ENCODE measurements at places on chromosomes 1 and 21.

- DNase-seq, result no peak
These were observed 4.0 kb downstream of the TFF3 start for GRCh38 chr21:42311160-42311559.

- DNase-seq, result no peak
These were observed 32.1 kb downstream of the LAMC2 start for GRCh38 chr1:183218027-183218618.

DNA sequence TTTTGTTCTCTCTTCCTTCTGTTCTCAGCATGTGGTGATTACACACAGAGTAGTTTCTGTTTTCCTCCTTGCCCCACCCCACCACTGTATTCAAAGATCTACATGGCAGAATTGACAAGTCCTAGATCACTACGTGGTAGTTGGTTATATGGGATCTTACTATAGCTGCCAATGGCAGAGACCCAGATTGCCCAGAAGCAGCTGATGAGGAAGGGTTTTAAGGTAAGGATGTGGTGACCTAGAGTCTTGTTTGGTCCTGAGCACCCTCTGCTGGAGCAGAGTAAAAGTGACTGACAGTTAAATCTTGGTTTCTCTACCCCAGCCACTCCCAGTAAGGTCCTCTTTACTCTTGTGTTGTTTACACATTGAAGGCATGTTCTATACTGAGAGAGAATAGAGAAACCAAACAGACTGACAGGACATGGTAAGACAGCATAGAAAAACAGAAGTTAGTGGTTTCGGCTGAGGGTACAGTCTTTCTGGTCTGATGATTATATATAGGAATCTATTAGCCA lies 22.8 kb upstream of the STRIP1 start:
- DNase-seq, result no peak

- DNase-seq, result no peak
These were observed 36.5 kb downstream of the NKAIN1 start for GRCh38 chr1:31203215-31203614.

DNA sequence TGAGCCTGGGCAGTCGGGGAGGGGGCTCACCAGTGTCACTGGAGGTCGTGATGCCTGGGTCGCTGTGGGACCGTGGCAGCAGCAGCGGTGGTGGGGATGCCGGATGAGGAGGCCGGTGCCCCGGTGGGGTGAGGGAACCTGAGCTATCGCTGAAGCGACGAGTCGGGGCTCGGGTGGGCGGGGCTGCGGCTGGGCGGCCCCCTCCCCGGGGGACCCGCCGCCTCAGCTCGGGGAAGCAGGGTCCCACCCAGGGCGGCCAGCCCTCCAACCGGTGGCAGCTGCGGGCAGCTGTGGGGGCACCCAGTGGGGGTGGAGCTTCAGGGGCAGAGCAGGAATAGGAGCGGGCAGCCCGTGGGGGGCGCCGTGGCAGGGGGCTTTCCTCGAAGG lies 5.0 kb downstream of the ENTREP3 start:
- no peak for DNase-seq

- no peak for DNase-seq
These were observed 24.7 kb downstream of the CLIC4 start for GRCh38 chr1:24769656-24770651.

GRCh38 chr1:178262120-178262500 lies 168.2 kb downstream of the RASAL2 start:
- no peak for DNase-seq

DNA sequence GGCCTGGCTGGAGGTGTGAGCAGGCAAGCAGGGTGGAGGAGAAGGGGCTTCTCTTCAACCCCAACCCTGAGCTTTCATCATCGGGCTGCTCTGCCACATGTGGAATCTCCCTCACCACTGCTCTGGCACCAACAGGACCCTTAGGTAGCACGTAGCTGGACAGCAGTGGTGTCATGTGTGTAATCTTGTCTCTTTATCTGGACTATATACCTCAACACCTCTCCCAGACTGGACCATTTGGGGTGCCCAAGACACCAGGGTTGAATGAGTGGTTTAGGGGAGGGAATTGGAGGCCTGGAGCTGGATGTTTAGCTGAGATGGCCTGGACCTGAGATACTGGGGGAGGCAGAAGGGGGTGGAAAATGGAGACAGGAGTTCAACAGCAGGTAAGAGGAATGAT lies 63.0 kb downstream of the UBE2T start:
- no peak for DNase-seq

DNA sequence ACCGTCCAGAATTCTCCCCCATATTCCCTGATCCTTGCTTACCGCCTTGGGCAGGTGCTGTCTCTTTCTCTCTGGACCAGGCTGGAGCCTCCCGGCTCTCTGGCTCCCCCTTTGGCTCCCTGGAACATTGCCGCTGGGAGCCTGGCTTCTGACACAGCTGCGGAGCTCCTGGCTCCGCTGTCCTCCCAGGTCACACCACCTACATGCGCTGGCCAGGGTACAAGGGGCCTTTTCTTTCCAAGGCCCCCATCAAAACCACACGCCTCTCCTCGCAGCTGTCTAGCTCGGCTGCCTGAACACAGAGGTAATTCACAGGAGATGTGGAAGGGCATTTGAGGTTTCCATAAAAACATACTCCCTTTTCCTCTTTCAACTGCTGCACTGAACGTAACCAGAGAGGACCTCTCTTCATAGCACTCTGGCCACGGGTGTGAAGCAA lies 7.5 kb upstream of the ZNF648 start:
- no peak for DNase-seq

- DNase-seq, result no peak
These were observed 21.3 kb upstream of the CTPS1 start for GRCh38 chr1:40958210-40958609.

- no peak for DNase-seq
These were observed 9.9 kb downstream of the CD160 start for GRCh38 chr1:145729196-145729595.

GRCh38 chr1:182428043-182428442 lies 21.9 kb upstream of the RGSL1 start:
- DNase-seq, result no peak

DNA sequence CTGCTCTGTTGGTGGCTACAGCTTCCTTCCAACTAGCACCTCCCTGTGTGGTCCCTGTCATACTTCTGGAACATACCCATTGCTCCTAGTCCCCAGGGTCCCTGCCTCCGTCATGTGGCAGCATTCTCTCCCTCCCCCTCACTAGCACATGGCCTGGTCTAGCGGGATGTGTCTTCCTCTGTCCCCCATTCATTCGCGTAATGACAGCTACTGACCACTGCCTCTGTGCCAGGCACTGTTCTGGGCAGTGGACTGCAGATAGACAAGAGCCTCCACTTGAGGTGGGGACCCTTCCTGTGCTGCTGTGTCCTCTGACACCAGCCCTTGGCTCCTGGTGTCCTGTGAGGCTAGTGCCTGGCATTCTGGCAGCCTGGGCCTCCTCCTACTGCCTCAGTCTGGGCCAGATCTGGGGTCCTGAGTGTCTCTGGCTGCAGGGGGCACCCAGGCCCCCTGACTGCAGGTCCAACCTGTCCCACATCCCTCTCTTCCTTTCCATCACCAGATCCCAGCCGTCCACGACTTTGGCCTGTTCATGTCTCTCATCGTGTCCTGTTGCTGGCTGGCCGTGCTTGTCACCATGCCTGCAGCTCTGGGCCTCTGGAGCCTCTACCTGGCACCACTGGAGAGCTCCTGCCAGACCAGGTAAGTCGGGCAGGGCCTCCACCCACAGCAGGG lies 38.1 kb downstream of the DISP3 start:
- DNase-seq, result no peak

DNA sequence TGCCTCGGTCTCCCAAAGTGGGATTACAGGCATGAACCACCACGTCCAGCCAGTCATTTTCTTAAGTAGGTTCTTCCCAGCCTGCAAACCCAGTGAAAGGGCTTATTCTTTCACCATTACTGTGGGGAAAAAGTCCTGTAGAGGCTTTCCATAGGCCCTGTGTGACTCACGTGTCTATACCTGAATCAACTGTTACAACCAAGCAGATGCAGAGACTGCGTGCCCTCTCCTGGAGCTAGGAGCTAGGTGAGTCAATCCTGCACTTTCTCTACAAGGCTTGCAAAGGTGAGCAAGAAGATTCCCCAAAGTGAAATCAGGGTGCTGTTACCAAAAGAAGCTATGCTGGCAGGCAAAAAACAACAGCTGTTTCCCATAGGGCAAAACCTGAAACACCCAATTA lies 13.8 kb upstream of the MPZL1 start:
- no peak for DNase-seq

- no peak for DNase-seq
These were observed 25.2 kb downstream of the NKAIN1 start for GRCh38 chr1:31214316-31215064.

GRCh38 chr1:38452246-38452645 lies 405.7 kb upstream of the POU3F1 start:
- no peak for DNase-seq

- no peak for DNase-seq
These were observed 170.9 kb downstream of the ZBTB18 start for GRCh38 chr1:244221991-244222390.

GRCh38 chr1:163076981-163077761 lies 8.0 kb downstream of the RGS4 start:
- no peak for DNase-seq

- peak; percentile 38 for DNase-seq
These were observed 23.3 kb downstream of the CNIH4 start for GRCh38 chr1:224380003-224380402.

DNA sequence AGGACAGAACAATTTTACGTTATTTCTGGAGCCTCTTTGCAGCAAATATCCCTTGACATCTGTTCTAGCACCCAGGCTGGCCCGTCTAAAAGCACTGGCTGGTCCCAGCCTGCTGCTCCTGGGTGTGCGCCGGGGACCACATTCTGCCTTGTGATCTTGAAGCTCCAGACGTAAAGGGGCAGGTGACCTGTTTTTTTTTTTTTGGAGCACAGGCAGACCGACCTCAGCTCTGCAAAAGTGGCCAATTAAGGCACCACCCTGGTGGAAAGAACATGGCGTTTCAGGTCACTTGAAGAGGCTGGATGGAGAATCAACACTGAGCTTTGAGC lies 13.8 kb upstream of the CAMTA1 start:
- no peak for DNase-seq

- no peak for DNase-seq
These were observed 119.8 kb downstream of the OSBPL9 start for GRCh38 chr1:51736702-51737101.

DNA sequence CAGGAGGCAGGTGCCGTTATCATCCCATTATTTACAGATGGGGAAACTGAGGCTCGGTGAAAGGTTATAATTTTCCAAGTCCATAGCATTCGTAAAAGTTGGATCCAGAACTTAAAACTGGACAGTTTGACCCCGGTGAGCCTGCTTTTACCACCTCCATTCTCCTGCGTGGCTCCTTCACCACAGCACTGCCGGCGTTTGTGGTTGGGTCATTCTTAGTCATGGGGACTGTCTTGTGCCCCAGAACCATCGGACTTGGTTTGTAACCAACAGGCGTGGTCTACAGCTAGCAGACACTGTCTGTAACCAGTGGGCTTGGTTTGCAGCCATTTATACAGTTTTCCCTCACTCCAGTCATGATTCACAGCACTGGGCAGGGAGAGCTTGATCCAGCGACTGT lies 511.3 kb downstream of the NPHP4 start:
- DNase-seq, result no peak

DNA sequence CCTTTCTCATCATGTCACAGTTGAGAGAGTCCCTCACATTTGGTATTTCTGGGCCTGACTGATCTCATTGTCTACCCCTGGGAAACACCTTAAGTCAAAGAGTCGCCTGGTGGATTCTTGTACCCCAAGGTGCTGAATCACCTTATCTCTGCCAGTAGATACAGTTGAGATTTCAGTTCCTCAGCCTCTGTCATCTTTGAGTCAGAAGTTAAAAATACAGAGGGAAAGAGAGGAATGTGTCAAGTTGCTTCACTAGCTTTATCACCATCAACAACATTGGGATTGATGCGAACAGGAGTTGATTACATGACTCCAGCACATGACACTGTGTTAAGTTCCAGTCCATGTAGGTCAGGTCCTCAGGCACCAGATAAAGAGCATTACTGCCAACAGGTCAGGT lies 513.0 kb downstream of the NUF2 start:
- no peak for DNase-seq
